Activated gamma-delta T cell treated with anti-CD3 and anti-CD28 coated beads, Interleukin-2, amount 50 U/mL, for 16 hours (primary cell): ENCODE measurements at places on chromosomes 13 and 19.

GRCh38 chr13:66723576-66723975 lies 506.6 kb downstream of the PCDH9 start:
- no peak for DNase-seq

DNA sequence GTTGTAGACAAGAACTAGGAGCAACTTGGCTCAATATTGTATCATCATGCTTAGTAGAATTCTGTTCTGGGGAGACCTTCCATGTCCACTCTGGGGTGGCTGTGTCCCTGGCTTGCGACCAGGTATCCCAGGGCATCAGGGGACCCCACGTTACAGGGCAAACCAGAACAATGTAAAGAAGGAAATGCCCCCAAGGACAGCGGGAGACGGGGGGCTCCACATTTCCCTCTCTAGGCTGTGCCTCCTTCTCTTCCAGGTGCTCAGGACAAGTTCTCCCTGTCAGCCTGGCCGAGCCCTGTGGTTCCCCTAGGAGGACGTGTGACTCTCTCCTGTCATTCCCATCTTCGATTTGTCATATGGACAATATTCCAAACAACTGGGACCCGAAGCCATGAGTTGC lies 30.8 kb downstream of the LAIR2 start:
- DNase-seq = no peak

- no peak for DNase-seq
Measured at GRCh38 chr13:29180055-29180454, 359.9 kb downstream of the MTUS2 start.

DNA sequence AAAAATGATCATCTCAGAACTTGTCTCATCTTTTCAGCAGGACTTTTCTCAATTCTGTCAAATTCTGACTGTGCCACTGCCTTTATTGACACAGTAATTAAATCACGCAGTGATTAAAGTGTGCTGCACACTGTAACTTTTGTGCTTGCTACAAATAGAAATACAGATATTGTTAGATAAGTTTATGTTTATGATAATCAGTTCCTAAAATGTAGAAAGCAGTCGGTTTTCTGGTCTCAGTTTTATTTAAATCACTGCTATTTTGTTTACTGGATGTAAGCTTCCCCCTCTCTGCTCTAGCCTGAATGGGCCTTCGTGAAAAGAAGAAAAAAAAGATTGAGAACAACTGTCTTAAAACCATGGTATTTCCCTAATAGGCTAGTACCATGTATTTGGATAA lies 258.8 kb upstream of the STARD13 start:
- no peak for DNase-seq

DNA sequence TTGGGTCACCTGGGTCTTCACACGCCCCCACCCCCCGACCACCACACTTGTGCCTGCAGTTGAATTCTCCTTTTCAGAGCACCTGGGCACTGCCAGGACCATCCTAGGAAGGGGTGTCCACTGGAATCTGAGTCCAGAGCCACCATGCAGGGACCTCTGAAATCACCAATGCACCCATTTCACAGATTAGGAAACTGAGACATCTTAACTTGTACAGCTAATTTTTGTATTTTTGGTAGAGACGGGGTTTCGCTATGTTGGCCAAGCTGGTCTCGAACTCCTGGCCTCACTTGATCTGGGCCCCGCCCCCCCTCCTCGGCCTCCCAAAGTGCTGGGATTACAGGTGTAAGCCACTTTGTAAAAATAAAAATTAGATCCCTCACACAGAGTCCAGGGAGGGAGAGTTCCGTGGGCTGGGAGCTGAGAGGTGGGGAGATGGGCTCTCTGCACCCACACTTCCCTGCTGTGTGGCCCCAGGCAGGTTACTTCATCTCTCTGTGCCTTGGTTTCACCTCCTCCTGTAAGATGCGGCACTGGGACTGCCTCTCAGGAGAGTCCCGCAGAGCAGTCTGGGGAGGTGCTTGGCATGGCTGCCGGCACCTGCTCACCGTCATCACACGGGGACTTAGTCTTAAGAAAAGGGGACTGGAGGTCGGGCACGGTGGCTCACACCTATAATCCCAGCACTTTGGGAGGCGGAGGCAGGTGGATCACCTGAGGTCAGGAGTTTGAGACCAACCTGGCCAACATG lies 45.9 kb upstream of the C19orf12 start:
- no peak for DNase-seq

DNA sequence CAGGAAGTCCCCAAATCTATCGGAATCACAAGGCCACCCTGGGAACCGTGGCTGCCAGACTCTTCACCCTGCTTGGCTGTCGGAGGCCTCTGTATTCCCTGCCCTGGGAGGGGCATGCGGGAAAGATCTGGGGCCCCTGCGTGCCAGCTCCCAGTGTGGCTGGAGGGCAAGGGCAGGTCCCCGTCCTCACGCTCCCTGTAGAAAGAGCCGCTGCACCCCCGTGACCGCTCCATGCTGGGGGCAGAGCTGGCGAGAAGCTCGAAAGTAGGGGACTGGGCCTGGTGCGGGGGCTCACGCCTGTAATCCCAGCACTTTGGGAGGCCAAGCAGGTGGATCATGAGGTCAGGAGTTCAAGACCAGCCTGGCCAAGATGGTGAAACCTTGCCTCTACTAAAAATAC lies 208.4 kb upstream of the SOX1 start:
- DNase-seq = no peak

- no peak for DNase-seq
Measured at GRCh38 chr19:48271531-48272151, 1.8 kb downstream of the ZNF114 start.

- DNase-seq = no peak
Measured at GRCh38 chr13:46374710-46375109, 12.3 kb downstream of the RUBCNL start.

DNA sequence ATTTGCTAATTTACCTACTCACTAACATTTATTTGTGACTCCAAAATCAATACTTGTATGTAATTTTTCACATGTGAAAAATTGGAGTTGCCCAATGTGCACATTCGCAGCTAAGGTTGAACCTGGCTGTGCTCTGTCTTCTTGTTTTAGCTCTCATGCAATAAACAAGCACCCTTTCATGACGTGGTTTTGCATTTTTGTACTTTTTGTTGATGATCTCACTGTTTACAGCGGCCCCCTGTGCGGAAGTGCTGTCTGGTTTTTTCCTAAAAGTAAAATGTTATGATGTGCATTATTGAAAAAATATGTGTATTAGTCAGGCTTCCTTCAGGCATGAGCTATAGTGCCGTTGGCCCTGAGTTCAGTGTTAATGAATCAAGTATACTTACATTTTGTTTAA lies 18.1 kb downstream of the DGKH start:
- DNase-seq = no peak

DNA sequence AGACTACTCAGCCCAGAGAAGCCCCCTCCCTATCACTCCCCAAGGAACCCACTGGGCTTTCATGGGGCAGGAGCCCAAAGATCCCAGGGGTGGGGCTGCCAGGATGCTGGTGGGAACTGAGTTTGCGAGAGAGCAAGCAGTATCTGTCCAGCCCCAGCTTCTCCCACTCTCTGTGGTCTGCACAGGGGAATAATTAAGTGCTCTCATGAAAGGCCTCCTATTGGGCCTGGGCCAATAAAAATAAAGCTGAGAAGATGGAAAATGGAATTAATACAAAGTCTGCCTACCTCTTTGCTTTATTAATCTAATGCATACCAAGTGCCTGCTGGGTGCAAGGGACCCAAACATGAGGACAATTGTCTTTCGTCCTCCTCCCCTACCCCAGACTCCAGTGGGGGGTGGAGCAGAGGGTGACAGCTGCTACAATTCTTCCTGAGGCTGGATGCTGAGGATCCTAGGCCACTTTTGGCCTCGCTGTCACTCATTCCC lies 5.4 kb downstream of the DDX39A start:
- DNase-seq = no peak

GRCh38 chr19:36973021-36973843 lies 57.1 kb downstream of the ZNF568 start:
- DNase-seq = peak; percentile 53
